Aorta (tissue), 5 donors: ENCODE measurements at places on chromosomes 16 and 17. TPM values are rescaled to one million over a fixed set of nuclear protein-coding genes. Genes with fewer than 3 reads are reported as not detected.

The TBC1D3 gene
- not detected for total RNA-seq

DNA sequence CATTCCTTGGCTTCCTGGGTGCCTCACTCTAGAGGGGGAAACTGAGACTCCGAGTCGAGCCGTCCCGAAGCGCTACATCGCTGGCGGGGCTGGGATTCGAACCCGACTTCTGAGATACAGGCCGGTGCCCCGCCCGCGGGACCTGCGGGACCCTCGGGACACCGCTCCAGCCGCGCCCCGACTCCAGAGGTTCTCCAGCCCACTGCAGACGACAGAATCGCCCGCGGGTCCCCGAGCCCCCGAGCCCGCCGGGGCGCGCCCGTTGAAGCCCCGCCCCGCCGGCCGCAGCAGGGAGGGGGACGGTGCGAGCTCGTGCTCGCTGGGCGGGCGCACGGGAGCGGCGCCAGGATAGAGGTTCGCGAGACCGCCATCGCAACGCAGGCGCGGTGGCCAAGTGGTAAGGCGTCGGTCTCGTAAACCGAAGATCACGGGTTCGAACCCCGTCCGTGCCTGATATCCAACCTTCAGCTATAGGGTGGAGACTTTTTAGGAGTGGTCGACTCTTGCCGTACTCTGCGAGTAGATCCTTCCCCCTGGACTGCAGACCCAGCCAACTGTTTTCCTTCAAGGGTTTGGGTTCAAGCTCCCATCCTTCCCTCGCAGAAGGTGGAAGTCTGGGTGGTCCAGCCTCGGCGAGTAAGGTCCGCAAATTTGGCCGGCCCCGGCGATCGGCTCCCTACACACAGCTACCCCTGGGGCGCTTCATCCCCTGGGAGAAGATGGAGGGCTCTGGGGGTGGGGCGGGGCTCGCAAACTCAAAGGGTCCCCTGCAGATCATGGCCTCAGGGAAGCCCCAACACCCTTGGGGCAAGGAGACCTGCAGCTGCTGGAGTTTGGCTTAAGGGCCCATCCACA lies 214.6 kb downstream of the MRTFB start:
- H3K4me3 ChIP-seq: peak overlapping the region; percentile 32
- H3K27ac ChIP-seq: peak overlapping the region; percentile 47
- DNase-seq: peak; percentile 98
- no peaks in the 10 kb centered on the region for H3K4me1 ChIP-seq

DNA sequence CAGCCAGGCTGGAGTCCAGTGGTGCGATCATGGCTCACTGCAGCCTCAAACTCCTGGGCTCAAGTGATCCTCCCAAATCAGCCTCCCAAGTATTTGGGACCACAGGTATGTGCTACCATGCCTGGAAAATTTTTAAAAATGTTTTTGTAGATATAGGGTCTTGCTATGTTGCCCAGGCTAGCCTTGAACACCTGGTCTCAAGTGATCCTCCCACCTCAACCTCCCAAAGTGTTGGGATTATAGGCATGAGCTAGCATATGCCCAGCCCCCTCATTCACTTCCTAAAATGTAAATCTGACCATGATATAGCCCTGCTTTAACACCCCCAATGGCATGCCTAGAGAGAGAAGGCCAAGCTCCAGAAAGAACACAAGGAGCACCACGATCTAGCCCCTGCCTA lies 98.6 kb downstream of the NDE1 start:
- no peaks in the 10 kb centered on the region for H3K4me1 ChIP-seq
- H3K36me3 ChIP-seq: peaks cover 11% of the 10 kb centered on the region
- DNase-seq: no peak
- no peak overlapping the region for H3K27ac ChIP-seq
- H3K4me3 ChIP-seq: no peak overlapping the region
- no peaks in the 10 kb centered on the region for H3K27me3 ChIP-seq

DNA sequence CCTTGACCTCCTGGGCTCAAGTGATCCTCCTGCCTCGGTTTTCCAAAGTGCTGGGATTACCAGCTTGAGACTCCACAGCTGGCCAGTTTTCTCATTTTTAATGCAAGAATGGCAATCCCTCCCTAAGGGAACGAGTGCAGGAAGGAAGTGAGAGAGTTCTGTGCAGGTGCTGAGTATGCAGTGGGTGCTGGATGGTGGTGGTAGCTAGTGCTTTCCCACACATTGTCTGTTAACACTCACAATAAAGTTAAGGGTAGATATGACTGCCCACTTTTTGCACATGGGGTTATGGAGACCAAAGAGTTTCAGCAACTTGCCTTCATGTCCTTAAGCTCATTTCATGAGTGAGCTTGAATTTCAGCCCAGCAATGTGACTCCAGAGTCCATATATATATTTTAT lies 18.5 kb downstream of the RGS9 start:
- no peak overlapping the region for H3K27ac ChIP-seq
- DNase-seq: no peak
- no peak overlapping the region for H3K4me3 ChIP-seq
- H3K4me1 ChIP-seq: no peaks in the 10 kb centered on the region
- no peaks in the 10 kb centered on the region for H3K36me3 ChIP-seq
- H3K27me3 ChIP-seq: no peaks in the 10 kb centered on the region

The MFAP4 gene
- 271 TPM for total RNA-seq

The MYOCD gene
- 251 TPM for total RNA-seq

DNA sequence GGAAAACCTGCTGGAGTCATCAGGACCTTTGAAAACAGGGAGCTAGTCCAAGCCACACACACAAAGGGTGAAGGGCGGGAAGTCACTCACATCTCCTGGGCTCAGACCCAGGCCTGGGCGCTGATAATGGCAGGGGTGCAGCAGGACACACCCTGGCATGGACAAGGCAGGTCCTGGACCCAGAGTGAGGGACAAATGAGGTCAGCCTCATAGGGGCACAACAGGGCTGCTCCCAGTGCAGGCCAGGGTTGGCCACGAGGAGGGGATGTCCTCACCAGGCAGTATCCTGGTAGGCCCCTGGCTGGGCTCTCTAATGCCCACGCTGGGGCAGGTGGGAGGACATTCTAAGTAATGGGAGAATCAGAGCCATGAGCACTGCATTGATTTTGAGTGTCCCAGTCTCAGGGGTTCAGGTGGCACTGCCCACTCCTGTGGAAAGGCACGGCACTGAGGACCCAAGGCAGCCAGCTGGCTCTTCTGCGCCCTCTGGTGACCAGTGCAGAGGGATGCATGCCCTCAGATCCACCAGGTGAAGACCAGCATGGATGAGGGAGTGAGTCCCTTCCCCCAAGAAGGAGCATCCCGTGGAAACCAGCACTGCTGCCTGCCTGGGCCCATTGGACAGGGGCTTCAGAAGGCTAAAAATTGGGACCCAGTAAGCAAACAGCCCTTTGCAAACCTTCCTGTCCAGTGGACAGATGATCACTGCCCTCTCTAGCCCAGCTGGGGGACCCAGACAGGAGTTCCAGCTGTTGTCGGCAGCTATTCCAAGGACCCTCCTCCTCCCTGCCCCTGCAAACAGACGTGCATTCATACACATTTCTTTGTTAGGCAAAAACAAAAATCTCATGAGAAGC lies 23.4 kb upstream of the SREBF1 start:
- no peaks in the 10 kb centered on the region for H3K36me3 ChIP-seq
- no peaks in the 10 kb centered on the region for H3K27me3 ChIP-seq
- no peaks in the 10 kb centered on the region for H3K4me1 ChIP-seq
- H3K4me3 ChIP-seq: no peak overlapping the region

The FNDC8 gene
- not detected for total RNA-seq

The ZNF385C gene
- total RNA-seq: not detected

The KRT25 gene
- not detected for total RNA-seq

DNA sequence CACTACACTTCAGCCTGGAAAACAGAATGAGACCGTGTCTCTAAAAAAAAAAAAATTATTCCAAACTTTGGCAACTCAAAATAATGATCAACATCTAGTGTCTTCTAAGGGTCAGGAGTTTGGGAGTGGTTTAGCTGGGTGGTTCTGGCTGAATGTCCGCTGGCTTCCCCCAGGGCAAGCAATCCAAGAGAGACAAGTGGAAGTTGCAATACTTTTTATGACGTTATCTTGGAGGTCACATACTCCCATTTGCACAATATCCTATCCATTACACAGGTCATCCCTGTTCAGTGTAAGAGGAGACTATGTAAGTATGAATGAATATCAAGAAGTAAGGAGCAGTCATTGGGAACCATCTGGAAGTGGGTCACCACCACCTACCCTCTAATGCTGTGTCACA lies 15.2 kb upstream of the CLEC3A start:
- H3K4me3 ChIP-seq: no peak overlapping the region
- no peaks in the 10 kb centered on the region for H3K4me1 ChIP-seq
- no peak for DNase-seq
- no peaks in the 10 kb centered on the region for H3K27me3 ChIP-seq
- H3K36me3 ChIP-seq: no peaks in the 10 kb centered on the region

The BICDL2 gene
- total RNA-seq: 0.10 TPM

DNA sequence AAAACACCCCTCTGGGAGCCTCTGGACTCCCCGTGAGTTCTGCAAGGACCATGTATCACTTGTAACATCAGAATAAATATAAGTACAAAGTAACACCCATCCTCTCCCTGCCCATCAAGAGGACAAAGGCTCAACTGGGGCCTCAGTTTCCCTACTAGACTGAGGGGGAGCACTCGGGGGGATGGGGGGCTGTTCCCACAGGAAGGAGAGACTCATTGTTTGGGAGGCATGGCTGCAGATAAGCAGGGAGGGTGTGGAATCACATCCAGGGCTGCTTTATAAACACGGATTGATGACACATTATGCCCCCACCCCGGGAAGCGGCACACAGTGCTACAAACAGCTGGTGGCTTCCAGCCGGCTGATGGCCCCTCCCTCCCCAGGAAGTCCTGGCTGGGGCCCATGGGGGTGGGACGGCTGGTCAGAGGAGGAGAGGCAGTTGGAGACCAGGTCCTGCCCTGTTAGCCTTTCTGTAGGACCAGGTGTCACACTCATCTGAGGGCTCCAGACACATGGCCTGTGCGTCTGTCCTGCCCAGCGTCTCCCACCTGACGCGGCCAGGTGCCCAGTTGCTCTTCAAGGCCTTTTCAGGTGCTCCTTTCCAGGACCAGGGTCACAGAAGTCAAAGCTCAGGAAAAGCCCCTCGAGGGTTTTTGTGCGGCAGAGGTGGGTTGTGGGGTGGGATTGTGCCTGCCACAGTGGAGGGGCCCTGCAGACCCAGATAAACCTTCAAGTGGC lies 1.3 kb upstream of the MPG start:
- H3K27ac ChIP-seq: peak overlapping the region; percentile 76
- peak; percentile 90 for DNase-seq
- peaks cover 2% of the 10 kb centered on the region for H3K36me3 ChIP-seq
- H3K4me1 ChIP-seq: peaks cover 3% of the 10 kb centered on the region
- no peaks in the 10 kb centered on the region for H3K27me3 ChIP-seq

The MYCBPAP gene
- total RNA-seq: 1.8 TPM

The MT4 gene
- total RNA-seq: not detected
